Thymus (tissue), 14 donors: ENCODE measurements at places on chromosomes 4 and X.

- DNase-seq: no peak
Observed at GRCh38 chr4:10106421-10107039, 10.1 kb downstream of the WDR1 start.

- DNase-seq: no peak
Observed at GRCh38 chr4:188819233-188819632, 680.0 kb downstream of the TRIML1 start.

DNA sequence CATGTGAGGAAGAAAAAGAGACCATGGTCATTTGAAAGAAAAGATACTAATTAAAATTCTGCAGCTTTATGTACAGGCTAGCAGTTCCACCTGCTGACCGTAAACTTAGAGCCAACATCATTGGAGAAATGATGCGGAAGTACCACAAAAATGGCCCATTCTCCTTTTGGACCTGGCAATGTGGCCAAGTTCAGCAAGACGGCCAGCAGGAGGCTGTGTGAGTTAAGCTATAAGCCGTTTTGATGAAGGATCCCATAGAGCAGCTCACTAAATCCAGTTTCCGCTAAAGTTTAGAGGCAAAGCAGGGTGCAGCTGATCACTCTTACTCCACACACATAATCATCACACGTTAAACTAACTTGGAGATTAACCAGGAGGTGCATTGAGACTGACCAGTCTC is 133.8 kb downstream of the LDB2 start:
- DNase-seq: no peak

DNA sequence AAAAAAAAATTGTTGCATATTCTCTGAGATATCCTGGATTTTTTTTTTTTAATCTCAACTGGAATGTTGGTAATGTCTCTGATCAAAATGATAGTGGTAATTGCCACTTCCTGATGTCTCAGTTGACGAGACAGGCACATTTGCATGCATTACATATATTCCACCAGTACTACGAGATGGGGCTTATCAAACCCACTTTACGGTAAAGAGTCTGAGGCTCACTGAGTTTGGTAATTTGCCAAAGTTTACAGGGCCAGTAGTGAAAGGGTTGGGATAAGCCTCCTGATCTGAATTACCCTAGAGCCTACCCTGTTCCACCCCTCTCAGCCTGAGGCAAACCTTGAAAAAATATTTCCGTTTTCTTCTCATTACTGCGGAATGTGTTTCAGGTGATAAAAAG is 5.3 kb downstream of the MAGEB2 start:
- no peak for DNase-seq
